ENCODE measurements at places on chromosomes 11 and 22.

DNA sequence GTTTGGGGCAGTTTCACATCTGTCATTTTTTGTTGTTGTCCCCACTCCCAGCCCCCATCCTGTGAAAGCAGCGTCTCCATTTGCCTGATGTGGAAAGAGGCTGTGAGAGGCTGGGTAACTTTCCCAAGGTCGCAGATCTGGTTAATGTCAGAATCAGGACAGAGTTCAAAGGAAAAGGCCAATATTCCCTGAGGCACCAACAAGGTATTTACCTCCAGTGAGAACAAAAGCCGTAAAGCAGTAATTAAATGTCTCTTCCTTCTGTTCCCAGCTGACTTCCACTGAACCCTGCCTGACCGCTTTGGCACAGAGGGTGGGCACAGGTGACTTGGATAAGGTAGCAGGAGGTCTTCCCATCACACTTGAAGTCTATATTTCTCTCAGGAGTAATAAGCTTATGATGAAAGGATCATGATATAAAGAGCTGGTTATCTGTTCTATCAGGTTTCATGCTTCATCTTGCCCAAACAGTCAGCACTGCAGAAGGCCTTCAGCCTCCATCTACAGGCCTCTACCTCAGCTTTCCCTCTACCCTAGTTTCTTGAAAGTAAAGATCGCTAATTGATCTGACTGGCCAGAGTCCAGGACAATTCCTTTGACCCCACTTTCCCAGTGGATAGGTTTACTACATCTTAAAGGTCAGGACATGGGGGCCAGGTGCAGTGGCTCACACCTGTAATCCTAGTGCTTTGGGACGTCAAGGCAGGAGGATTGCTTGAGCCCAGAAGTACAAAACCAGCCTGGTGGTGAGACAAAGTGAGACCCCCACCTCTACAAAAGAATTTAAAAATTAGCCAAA lies 9.4 kb downstream of the C11orf91 start:
- DNase-seq = no peak

DNA sequence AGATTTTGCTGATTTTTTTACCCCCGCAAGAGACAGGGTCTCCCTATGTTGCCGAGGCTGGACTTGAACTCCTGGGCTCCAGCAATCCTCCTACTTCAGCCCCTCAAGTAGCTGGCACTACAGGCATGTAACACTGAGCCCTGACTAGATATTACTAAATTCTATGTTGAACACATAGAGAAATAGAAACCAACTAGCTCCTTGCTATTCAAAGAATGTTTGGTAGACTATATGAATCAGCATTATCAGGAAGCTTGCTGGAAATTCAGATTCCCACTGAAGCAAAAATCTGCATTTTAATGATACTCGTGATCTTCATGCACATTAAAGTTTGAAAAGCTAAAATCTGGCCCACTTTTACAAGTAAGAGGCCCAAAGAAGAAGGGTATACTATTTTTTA lies 11.9 kb downstream of the TMEM41B start:
- DNase-seq = no peak

DNA sequence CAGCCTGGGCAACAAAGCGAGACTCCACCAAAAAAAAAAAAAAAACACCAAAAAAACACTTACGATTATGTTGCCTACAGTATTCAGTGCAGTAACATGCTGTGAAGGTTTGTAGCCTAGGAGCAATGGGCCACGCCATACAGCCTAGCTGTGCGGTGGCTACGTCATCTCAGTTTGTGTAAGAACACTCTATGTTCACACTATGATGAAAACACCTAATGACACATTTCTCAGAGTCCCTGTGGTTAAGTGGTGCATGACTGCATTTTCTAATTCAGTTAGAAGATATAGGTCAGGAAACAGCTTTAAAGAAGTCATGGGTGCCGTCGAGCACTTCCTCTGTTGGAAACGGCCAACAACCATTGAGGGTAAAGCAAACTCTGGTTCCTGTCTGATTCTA lies 75.7 kb upstream of the ANO1 start:
- DNase-seq = no peak

GRCh38 chr11:5553343-5553742 lies 5.0 kb upstream of the OR52H1 start:
- DNase-seq = no peak

- peak; percentile 59 for DNase-seq
These were observed 873 bp downstream of the GPHA2 start for GRCh38 chr11:64934682-64935358.

DNA sequence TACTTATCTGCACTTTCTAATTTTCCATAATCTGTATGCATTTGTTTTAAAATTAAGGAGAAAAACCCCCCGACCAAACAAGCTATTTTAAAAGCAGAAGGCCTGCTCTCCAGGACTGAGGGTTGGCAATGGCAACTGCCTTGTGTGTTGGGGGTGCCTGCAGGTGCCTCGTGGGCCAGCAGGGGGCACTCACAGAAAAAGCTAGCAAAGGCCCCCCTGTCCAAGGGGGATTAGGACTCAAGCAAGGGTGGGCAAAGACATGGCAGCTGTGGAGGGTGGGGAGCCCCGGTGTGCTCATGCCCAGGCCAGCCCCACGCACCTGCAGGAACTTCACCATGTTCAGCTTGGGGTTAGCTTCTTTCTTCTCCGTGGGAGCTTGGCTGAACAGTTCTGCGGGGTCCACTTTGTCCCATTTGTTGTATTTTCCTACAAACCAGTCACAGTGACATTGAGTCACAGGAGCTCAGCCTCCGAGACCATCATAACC lies 10.3 kb downstream of the TOP3B start:
- peak; percentile 76 for DNase-seq

DNA sequence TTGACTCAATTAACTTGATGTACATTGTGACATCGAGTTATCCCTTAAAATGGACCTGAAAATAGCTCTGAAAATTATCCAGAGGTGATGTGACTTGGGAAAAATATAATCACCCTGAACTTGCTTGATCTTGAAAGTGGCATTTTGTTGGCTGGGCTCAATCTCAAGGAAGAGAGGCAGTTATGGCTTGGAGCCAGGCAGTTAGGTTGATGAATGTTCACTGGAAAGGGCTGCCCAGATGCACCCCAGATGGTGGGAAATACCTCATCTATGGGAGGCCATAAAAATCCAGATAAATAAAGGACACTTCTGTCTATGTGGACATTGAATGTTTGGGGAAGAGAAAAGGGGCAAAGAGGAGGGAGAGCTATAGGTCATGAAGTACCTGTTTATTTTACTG lies 55.7 kb upstream of the OR5AN1 start:
- DNase-seq = no peak

DNA sequence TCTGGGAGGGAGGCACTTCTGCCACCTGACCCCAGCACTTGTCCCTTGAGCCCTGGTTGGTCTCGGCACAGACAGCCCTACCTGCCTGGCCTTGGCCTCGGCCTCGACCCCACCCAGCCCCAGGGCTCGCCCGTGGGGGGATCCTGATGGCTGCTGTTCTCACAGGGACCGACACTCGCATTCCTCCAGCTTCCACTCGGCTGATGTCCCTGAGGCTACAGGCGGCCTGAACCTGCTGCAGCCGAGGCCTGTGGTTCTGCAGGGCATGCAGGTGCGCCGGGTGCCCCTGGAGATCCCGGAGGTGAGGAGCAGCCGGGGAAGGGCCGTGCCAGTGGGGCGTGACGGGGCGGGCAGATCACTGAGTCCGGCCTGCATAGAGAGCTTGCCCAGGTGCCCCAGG lies 5.1 kb downstream of the PCNX3 start:
- DNase-seq = no peak

DNA sequence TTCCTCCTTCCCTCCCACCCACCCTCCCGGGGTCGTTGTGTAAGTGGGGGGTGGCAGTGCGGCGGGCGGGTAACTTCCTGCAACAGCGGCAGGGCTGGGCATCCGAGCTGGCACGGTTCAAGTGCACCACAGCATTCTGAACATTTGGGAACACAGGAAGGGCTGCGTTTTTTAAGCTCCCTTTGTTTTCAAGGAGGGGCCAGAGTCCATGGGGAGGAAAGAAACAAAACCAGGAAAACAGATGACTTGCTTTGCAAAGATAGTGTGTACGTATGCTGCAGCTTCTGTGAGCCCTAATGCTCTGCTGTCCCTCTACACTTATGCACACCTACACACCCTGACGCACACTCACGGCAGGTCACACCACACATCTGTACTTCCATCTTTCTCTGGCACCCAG lies 152.5 kb downstream of the FBXO7 start:
- DNase-seq = no peak

GRCh38 chr11:19091366-19091765 lies 25.6 kb upstream of the ZDHHC13 start:
- DNase-seq = no peak

GRCh38 chr11:34639545-34639944 lies 18.7 kb downstream of the EHF start:
- no peak for DNase-seq

DNA sequence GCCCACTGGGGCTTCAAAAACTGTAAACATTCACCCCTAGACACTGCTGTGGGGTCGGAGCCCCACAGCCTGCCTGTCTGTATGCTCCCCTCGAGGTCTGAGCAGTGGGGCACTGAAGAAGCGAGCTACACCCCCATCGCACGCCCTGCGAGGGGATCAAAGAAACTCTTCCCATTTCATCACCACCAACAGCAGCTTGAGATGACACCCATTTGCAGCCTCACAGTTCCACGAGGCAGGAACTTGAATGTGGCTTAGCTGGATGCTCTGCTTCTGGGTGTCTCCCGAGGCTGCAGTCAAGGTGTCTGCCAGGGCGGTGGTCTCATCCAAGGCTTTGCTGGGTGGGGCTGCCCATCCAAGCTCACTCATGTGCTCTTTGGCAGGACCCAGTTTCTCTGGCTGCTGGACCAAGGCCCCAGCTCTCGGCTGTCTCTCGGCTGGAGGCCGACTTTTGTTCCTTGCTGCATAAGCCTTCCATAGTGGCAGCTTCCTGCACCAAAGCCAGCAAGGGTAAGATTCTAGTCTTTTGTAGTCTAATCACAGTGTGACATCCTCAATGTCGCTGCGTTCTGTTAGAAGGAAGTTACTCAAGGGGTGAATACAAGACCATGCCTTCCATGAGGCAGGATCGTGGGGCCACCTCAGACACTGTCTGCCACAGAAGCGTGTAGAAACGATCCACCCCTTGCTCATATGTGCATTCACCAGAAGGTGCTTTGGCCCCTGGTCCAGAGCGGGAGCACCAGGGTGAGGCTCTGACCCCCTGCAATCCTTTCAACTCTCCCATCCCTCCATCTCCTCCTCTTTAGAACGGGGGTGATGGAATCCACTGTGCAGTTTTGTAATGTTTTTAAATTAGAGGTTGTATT lies 46.2 kb upstream of the SEPTIN5 start:
- DNase-seq = no peak

DNA sequence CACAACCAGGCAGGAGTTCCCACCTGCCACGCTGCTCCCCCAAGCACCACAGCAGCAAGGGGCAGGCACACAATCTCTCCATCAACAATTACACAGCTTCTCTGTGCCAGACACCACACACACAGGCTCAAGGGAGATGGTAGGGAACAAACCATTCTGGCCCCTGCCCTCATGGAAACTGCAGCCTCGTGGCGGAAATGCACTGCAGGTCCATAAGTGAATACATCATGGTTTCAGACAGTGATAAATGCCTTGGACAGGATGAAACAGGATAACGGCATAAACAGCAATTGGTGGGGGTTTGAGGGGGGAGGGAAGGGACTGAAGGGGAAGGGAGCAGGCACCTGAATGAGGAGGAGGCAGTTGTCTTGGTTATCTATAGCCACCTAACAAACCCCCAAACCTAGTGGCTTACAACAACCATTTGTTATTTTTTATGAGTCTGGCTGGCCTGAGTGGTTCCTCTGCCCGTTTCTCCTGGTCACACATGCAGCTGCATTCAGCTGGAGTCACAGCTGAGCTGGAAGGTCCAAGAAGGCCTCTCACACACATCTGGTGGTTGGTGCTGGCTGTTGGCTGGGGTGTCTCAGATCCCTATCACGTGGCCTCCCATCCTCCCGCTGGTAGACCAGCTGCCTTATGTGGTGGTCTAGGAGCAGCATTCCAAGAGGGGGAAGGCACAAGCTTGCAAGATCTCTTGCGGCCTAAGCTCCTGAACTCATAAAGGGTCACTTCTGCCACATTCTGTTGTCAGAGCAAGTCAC lies 15.0 kb upstream of the YWHAH start:
- DNase-seq = no peak

GRCh38 chr11:85724748-85725465 lies 38.9 kb upstream of the CCDC89 start:
- no peak for DNase-seq

GRCh38 chr11:115941481-115941993 lies 437.3 kb upstream of the CADM1 start:
- DNase-seq = no peak

DNA sequence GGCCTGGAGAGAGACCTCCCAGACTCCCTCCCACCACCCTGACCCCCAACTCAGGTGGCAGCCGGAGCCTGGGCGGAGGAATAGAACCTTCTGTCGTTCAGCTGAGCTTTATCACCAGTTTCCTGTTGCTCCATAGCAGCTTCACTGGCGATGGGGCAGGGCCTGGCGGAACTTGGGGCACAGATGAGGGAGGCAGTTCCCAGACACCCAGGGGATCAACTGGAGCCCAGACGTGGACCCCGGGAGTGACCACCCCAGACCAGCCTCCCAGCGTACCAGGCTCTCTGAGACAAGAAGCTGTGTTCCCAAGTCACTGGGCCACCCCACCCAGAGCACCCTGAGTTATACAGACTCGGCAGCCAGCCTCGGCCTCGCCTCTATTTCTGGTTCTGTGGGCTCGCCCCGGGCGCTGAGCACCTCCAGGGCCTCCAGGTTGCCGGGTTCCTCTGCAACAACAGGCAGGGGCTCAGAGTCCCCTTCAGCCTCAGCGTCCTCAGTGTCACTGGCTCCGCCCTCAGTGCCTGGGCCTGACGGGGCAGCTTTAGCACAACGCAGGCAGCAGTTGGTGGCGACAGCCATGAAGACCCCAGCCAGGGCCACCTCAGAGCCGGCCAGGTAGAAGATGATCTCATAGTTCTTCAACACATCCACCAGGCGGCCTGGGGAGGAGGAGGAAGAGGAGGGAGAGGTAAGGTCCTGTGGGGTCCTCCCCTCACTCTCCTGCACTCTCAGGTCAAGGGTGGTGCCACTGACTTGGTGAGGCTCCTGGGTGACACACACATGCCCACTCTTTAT lies 5.7 kb downstream of the SLC16A8 start:
- no peak for DNase-seq

- peak; percentile 27 for DNase-seq
These were observed 69.6 kb upstream of the SHISAL1 start for GRCh38 chr22:44382116-44383038.

DNA sequence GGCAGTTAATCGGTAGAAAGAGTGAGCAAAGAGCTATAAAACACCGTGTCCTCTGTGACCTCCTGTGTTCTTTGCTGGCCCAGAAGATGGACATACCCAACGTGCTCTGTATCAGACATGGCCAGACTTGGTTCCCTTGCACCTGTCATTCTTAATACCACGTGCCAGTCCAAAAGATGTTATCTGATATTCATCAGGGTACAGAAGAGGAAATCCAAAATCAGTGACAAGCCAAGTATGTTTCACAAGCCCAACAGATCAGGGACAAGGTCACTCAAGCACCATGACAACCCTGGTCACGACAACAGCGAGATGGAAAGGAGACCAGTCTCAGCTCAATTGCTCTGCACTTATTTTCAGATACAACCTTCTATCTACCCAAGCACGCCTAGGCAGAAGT lies 3.4 kb downstream of the LRP4 start:
- DNase-seq = no peak

GRCh38 chr11:15560689-15561467 lies 446.2 kb downstream of the INSC start:
- DNase-seq = no peak

Measured in glutamatergic neuron (in vitro differentiated cells).